ENCODE measurements at places on chromosomes 4 and X.

- no peak for DNase-seq
Measured at GRCh38 chrX:150530821-150531220, 37.6 kb upstream of the MTM1 start.

- DNase-seq: no peak
Measured at GRCh38 chr4:104493081-104493831, 1.4 kb downstream of the CXXC4 start.

GRCh38 chrX:139877710-139878414, 55.0 kb downstream of the ATP11C start:
- peak; percentile 25 for DNase-seq

DNA sequence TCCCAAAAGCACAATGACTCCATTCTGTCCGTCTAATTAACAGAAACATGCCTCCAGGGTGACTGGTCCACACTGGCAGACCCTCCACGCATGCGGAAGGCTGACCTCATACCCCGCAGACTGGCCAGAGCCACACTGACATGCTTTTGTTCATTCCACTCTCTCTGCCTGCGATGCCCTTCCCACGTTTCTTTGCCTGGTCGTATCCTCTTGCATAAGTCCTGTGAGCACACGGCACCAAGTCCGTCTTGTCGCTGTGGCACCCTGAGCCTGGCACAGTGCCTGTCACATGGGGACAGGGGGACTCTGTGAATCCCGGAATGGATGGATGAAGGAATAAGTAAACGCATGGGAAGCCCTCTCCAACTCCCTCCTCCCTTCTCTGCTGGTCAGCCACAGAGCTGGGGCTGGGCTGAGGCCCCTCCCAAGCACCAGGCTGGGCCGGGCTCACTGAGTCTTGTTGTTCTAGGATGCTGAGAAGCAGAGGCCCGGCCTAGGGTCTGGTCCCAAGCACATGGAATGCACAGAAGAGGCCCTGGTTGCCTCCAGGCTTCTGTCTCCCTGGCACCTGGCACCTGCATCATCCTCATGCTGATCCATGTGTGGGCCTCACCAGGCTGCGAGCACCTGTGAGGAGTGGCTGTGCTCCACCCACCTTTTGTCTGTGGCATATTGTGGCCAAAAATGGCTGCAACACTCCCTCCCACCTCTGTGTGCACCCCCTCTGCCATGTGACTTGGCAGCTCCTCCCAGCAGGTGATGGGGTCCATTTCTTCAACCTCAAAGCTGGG, 38.9 kb upstream of the C4orf50 start:
- no peak for DNase-seq

- DNase-seq: peak; percentile 60
Measured at GRCh38 chr4:169098532-169098931, 88.5 kb upstream of the CBR4 start.

GRCh38 chr4:139419388-139419914, 34.5 kb upstream of the RAB33B start:
- DNase-seq: peak; percentile 30

GRCh38 chrX:46317163-46317562, 228.1 kb downstream of the ZNF674 start:
- no peak for DNase-seq
